NCI-H1092 (cell line): ENCODE measurements at places on chromosomes 12 and 14.
A peak's percentile ranks its signal among the peaks of the same experiment; 100 is the strongest.

DNA sequence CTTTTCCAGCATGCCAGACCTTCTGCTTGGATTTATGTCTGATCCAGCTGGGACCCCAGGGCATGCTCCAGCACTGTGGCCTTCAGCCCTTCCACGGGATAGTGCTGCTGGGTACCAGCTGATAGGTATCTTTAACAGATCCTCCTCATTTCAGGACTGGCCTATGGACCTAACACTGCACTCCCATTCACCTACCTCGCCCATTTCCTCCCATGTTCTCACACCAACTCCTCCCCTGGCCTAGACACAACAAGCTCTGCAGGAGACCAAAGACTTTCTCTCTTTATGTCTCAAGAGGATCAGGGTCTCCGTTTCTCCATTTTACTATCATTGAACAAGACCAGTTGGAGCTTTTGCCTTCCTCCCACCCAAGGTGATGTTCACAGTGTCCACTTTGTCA is 140.0 kb upstream of the TMCC3 start:
- DNase-seq: no peak

DNA sequence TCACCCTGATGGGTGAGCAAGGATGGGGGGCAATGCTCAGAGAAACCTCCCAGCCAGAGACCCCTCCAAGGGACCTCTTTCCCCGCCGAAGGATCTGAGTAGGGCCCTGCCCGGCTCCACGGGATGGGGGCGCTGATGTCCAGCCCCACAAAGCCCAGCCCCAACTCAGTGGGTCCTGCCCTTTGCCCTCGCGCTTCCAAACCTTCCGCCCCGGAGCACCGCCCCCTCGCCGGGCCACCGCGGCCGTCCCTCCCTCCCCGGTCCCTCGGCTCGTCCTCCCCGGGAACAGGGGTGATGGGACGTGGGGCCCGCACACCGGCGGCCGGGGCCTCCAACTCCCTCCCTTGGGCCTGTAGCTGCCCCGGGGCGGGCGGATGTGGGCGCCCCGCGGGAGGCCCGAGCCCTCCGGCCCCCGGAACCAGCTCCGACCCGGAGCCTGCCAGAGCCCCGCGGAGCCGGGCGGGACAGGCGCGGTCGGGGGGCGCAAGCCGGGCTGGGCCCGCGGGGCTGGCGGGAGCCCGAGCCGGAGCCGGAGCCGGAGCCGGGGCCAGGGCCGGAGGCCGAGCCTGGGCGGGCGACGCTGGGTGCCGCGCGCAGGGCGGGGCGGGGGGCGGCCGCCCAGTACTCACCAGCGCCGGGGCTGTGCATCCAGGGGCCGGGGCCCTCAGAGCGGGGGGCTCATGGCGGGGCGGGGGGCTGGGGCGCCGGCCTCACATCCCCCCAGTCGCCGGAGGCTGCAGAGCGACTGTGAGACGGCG is 386 bp downstream of the HDAC7 start:
- no peak for DNase-seq

- no peak for DNase-seq
Observed at GRCh38 chr14:103735815-103736545, 20.4 kb downstream of the ZFYVE21 start.

- no peak for DNase-seq
Observed at GRCh38 chr14:90539996-90540395, 143.2 kb downstream of the CALM1 start.

GRCh38 chr12:64595863-64596793 is 14.2 kb upstream of the RASSF3 start:
- no peak for DNase-seq

DNA sequence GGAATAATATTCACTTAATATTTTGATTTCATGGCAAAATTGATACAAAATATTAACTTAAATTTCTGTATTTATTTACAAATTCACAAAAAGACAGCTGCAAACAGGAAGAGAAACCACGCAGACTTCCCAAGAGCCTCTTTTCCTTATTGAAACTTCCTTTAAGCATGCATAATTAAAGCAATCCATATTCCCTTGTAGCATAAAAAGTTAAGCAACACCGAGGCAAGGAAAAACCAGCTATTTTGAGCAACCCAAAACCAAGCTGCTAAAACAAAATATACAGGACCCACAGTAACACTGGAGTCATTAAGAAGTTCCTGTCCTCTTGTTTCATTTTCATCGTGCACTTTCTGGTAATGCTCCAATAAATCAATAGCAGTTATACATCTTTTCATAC is 58.0 kb downstream of the EEA1 start:
- DNase-seq: no peak

GRCh38 chr14:84806622-84807021 is 723.3 kb upstream of the FLRT2 start:
- DNase-seq: no peak

GRCh38 chr12:54444206-54444605 is 25.1 kb upstream of the ITGA5 start:
- DNase-seq: no peak

- no peak for DNase-seq
Observed at GRCh38 chr12:126895951-126896913, 1370.7 kb upstream of the TMEM132C start.

DNA sequence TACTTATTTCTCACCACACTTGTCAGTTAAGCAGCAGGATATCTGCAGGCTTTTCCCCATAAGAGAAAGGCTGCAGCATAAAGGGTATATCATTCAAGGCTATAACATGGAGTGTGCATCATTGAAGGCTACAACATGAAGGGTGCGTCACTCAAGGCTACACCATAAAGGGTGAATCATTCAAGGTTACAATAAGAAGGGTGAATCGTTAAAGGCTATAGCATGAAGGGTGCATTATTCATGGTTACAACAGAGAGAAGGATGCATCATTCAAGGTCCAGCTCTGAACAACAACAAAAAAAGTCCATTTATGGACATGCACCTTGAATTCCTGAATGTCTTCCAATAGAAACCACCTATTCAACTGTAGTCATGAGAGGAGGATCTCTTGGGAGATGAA is 32.8 kb upstream of the LUM start:
- DNase-seq: no peak

- DNase-seq: peak; percentile 72
Observed at GRCh38 chr14:63088865-63089264, 43.6 kb upstream of the KCNH5 start.

GRCh38 chr12:42510823-42511222 is 78.7 kb downstream of the PRICKLE1 start:
- no peak for DNase-seq
